NCI-H510A (cell line): ENCODE measurements at places on chromosomes 5 and 9.

DNA sequence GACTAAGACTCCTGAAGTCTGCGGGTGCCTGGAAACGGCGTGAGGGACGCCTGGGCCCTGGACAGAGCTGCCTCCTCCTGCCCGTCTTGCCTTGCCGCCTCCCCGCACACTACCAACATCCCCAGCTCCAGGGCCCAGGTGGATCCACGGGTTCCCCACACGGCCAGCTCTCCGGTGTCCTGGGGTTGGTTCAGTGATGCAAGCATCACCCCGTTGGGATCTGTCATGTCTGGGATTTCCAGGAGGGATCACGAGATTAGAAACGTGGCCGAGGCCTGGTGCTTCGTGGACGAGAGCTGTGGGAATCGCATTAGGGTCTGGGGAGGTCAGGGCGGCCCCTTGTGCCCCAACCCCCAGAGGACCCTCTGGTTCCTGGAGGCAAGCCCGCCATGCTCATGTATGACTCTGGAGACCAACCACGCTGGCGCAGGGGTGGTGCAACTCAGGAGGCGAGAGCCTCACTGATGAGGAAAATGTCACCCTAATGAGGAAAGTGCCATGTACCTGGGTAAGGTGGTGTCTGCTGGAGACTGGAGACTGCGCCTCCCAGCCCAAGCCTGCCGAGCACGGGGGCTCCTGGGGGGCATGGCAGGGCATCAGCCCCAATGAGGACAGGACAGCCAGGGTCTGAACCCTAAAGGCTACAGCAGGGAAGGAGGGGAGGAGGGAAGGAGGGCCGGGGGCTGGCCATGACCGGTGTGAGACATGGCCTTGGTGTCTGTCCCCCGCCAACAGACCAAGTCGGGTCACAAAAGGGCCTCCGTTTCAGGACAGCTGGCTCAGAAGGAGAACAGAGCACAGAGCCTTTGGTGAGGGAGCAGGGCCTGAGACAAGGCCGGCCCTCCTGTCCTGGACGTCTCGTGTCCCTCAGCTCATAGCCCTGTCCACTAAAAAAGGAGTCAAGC, 31.9 kb upstream of the SLC6A19 start:
- no peak for DNase-seq

DNA sequence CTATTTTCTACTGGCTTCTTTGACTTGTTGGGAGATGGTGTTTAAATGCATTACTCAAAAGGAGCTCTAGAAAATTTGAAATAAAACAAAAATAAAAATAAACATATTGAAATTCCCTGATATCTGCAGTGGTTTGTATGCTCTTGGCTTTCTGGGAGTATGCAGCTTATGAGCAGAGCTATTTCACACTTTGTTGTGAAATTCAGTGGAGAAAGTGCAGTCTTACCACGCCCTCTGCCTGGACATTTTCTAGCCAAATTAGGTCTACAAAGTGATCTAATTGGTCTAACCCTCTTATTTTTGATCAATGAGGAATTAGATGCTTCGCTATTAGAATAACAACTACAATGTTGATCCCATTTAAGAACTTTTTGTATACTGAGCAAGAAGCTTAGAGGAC, 66.8 kb downstream of the INSYN2B start:
- no peak for DNase-seq

DNA sequence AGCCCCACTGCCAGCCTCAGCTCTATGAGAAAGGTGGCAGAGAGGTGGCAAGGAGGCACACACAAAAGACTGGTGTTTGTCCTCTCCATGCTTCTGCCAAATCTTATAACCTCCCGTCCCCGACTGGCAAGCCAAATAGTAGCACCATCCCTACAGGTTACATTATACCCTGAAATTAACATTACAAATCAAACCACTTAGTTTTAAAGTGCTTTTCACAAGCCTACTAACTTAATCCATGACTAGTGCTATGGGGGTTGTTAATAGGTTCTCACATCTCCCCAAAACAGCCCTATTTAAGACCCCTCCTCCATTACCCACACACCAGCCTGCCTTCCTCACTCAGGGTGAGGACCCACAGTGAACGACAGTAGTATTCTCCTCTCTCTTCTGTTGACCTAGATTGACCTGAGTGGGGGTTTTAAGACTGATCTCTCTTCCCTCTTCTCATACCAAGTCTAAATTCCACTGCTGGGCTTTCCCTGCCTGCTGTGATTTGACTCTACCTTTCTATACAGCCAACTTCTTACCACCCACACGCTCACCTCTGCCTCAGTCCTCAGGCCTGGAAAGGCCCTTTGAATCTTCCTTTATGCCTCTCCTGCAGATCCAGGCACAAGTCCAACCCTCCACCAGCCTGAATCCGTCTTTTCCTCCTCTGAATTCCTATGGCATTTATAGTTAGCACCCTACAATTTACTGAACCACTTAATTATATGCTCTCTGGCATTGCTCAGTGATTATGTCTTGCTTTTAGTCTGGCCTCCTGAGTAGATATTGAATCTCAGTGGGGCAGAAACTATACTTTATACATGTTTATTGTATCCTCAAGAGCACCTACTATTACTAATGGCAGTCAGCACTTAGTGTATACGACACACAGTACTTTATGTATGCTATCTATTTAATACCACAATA, 116.1 kb downstream of the TMEM174 start:
- DNase-seq, result no peak

- no peak for DNase-seq
These were observed 16.8 kb downstream of the NR6A1 start for GRCh38 chr9:124754289-124754688.

GRCh38 chr5:143174714-143175398, 228.6 kb downstream of the NR3C1 start:
- DNase-seq, result no peak

GRCh38 chr9:98362624-98363252, 107.3 kb upstream of the TBC1D2 start:
- no peak for DNase-seq

DNA sequence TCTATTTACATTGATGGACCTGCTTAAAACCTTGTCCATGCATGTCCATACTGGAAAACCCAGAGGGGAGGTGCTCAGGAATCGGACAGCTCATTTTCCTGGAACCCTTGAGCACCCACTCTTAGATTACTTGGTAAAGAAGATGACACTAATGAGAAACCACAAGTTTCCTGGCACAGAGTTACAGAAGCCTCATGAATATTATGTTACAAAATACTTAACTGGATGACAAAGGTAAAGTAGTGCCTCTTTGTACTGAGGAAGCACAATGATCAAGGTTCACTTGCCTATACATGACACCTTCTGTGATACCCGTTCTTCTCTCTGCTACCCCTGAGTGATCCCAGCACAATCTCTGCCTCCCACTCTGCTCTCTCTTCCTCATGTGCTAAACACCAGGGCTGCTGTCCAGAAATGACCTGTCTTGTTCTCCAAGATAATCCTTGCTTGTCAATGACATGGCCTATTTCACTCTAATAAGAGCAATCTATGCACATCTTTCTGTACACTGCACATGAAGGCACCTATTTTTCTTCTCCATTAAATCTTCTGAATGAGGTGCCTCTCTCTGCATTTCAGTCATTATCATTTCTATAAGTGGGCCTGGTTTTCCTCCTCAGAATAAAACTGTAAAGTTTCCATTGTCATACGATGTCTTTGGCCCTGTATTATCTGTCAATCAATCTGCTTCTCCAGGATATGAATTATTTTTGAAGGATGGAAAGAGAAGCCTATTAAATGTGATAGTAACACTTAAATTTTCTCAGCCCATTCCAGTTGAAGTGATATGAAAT, 684.0 kb upstream of the ACO1 start:
- peak; percentile 16 for DNase-seq

DNA sequence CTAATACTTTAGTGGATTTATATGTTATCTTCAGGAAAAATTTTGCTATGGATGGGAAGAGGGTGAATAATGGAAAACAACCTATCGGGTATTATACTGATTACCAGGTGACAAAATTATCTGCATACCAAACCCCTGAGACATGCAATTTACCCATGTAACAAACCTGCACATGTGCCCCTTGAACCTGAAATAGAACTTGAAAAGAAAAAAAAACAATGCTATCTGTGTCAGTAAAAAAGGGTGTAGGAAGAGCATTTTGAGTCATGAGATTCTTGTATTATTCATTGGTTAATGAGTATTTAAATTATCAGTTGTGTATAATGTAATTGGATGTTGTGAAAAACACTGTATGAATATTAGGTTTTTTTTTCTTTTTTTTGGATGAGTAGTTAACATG, 75.4 kb downstream of the PRR16 start:
- DNase-seq, result no peak

- DNase-seq, result no peak
These were observed 184.0 kb downstream of the OLFM1 start for GRCh38 chr9:135271425-135271824.

DNA sequence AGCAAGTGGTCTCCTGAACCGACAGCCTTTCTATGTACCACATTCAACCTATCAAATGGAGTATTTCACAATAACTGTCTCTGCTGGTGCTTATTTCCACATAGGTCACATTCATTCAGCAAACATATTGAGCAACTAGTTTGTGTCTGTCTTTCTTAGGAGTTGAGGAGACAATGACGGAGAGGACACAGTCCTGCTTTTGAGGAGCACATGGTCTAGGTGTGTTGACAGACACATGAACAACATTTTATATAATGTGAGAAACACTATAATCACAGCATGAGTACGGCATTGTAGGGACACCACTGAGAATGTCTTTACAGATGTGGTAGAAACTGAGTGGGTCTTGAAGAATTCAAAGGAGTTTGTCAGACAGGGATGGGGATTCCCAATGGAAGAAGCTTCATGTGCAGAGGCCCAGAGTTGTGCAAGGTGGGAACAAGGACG, 28.5 kb downstream of the NFIL3 start:
- DNase-seq, result no peak

- no peak for DNase-seq
These were observed 58.7 kb upstream of the RNU6ATAC start for GRCh38 chr9:134223091-134223490.
